ENCODE measurements at places on chromosomes 11 and 22.

DNA sequence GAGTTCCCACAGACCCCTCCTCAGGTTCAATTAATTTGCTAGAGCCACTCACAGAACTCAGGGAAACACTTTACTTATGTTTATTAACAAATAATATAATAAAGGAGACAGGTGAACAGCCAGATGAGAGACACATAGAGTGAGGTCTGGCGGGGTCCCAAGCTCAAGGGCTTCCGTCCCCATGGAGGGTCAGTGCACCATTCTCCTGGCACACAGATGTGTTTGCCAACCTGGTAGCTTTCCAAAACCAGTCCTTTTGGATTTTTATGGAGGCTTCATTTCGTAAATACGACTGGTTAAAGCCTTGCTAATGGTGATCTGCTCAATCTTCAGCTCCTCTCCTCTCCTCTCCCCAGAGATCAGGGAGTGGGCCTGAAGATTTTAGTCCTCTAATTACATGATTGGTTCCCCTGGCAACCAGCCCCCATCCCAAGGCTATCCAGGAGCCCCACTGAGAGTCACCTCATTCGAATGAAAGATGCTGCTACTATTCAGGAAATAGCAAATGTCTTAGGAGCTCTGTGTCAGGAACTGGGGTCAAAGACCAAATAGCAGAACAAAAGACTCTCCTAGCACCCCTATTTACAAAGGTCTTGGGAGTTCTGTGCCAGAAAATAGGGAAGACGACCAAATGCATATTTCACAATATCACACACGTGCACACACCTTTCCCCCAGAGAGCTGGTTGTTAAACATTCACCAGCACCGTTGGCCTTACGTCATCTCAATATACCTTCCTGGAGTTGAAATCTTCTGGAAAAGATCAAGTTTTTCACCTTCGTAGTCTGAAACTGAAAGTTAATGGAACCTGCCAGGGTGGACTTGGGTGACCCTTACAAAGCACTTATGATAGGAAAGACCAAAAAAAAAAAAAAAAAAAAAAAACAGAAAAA lies 23.8 kb upstream of the CAPRIN1 start:
- DNase-seq: no peak

DNA sequence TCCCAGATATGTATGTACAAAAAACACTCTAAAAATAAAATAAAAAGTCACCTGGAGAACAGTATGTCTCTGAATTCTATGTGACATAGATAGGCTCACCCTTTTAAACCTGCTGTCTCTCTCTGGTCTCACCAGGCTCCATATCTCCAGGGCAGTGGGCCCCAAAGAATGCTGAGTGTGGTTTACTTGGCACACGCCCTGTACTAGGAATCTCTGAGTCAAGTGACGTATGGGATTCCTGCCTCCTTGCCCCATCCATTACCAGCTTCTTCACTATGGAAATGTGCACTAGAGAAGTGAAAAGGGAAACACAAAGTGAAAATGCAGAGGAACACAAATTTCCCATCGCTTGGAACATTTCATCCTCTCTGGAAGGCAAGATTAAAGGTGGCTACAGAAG lies 722.2 kb upstream of the TENM4 start:
- no peak for DNase-seq

- no peak for DNase-seq
Observed at GRCh38 chr11:79637219-79637618, 196.4 kb upstream of the TENM4 start.

DNA sequence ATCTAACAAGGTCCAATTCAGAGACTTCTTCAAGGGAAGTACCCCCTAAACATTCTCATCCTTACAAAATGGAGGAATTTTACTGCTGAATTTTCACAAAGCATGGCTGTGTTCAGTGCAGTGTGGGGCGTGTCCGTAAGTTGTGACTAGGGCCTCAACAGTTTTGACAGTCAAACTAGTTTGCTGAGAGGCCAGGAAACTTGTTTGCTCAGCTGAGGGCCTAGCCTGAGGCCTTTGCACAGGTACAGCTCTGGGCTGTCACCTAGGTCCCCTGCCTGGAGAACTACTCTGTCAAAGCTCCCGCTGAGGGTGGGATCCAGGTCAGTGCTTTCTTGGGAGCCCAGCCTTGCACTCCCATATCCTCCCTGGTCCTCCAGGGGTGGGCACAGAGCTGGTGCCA lies 27.9 kb downstream of the TCP11L1 start:
- DNase-seq: no peak

Measured in stimulated activated CD8-positive, alpha-beta memory T cell treated with anti-CD3 and anti-CD28 coated beads, Interleukin-4, amount 100 ng/mL, for 48 hours (primary cell).